ENCODE measurements at places on chromosomes 5 and 9. TPM values are rescaled to one million over a fixed set of nuclear protein-coding genes. Genes with fewer than 3 reads are reported as not detected.

MOCS2 gene
- total RNA-seq = 44.4 TPM

PTPRD gene
- total RNA-seq = 3.3 TPM

RAI14 gene
- 82.7 TPM for total RNA-seq

INSL6 gene
- not detected for total RNA-seq

NTMT1 gene
- total RNA-seq = 33.1 TPM

HACD4 gene
- total RNA-seq = 12.3 TPM

SHISAL2B gene
- not detected for total RNA-seq

GRCh38 chr5:119088438-119088837, 17.6 kb downstream of the DMXL1 start:
- DNase-seq = no peak
- H3K27ac ChIP-seq = no peak overlapping the region
- no peaks in the 10 kb centered on the region for H3K36me3 ChIP-seq
- no peaks in the 10 kb centered on the region for H3K4me1 ChIP-seq
- H3K4me3 ChIP-seq = no peak overlapping the region
- no peaks in the 10 kb centered on the region for H3K27me3 ChIP-seq

DNA sequence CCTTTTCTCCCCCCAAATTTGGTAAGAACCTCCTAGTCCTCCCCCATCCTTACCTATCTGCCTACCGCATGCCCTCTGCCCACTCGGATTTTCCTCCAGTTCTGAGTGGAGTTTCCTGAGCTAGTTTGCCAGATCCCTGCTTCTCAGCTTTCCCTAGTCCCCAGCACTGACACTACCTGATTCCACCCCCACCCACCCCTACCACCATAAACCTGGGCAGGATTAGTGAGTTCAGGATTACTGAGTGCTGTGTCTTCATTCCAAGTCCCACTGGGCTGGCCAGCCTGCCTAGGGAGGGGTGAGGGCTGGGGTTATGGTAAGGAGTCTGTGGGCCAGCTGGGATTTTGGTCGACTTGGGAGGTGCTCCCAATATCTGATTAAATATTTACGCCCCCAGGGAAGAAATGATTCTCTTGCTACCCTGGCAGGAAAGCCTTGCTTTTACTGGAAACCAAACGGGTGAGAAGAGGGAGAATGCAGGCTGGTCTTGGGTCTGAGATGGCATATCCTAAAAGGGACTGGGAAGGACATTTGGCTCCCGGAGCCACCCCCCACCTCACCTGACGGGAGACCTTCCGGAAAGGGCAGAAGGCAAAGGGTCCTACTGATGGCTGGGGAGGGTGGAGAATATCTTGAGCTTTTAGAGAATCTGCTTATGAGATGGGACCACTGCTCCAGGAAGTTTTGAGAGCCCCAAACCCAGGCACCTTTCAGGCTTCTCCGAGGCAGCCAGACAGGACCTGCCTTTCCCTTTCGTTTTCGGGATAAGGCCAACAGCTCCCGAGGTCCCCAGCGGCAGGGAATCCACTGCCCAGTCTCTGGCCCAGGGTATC, 3.7 kb downstream of the PITX1 start:
- H3K36me3 ChIP-seq = no peaks in the 10 kb centered on the region
- H3K4me1 ChIP-seq = no peaks in the 10 kb centered on the region
- peaks cover 47% of the 10 kb centered on the region for H3K27me3 ChIP-seq
- H3K27ac ChIP-seq = no peak overlapping the region
- DNase-seq = no peak

DNA sequence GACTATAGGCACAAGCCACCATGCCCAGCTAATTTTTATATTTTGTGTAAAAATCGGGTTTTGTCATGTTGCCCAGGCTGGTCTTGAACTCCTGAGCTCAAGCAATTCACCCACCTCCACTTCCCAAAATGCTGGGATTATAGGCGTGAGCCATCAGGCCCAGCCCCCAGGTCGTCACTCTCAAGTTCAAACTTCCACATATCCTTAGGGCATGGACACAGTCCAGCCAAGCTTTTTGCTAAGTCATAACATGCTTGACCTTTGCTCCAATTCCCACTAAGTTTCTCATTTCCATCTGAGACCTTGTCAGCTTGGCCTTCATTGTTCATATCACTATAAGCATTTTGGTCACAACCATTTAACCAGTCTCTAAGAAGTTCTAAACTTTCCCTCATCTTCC, 43.9 kb upstream of the ARAP3 start:
- H3K4me3 ChIP-seq = no peak overlapping the region
- H3K27me3 ChIP-seq = peaks cover 12% of the 10 kb centered on the region
- DNase-seq = peak; percentile 5
- H3K36me3 ChIP-seq = no peaks in the 10 kb centered on the region
- no peaks in the 10 kb centered on the region for H3K4me1 ChIP-seq

GRCh38 chr9:136153381-136154065, 34.8 kb upstream of the TMEM250 start:
- H3K27me3 ChIP-seq = peaks cover 10% of the 10 kb centered on the region
- H3K36me3 ChIP-seq = no peaks in the 10 kb centered on the region
- no peak for DNase-seq
- H3K27ac ChIP-seq = no peak overlapping the region

DNA sequence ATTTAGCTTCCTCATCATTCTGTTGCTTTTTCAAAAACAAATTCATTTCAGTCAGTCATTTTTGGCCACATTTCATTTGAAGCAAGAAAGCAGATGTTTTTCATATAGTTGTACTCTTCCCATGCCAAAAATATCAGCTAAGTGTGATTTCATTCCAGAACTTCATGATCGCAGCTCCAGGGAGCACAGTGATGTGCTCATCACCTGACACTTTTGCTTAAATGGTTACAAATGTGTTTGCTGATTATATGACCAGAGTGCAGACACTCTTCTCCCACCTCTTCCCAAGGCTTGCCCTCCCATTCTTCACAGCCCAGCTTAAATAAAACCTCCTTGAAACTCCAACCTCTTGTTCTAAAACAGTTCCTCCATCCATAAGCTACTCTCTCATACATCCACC, 32.6 kb downstream of the GABRB2 start:
- no peak overlapping the region for H3K27ac ChIP-seq
- no peak overlapping the region for H3K4me3 ChIP-seq
- no peaks in the 10 kb centered on the region for H3K4me1 ChIP-seq
- DNase-seq = no peak
- no peaks in the 10 kb centered on the region for H3K36me3 ChIP-seq

GRCh38 chr9:83029531-83030137, 33.3 kb downstream of the RASEF start:
- peaks cover 7% of the 10 kb centered on the region for H3K4me1 ChIP-seq
- H3K36me3 ChIP-seq = no peaks in the 10 kb centered on the region
- H3K4me3 ChIP-seq = no peak overlapping the region
- H3K27me3 ChIP-seq = no peaks in the 10 kb centered on the region
- H3K27ac ChIP-seq = no peak overlapping the region

GRCh38 chr5:176956756-176957155, 49.8 kb downstream of the UIMC1 start:
- peak; percentile 56 for DNase-seq
- no peaks in the 10 kb centered on the region for H3K36me3 ChIP-seq

GRCh38 chr5:160685219-160685618, 166.8 kb downstream of the ATP10B start:
- no peak overlapping the region for H3K4me3 ChIP-seq
- no peaks in the 10 kb centered on the region for H3K27me3 ChIP-seq
- no peaks in the 10 kb centered on the region for H3K4me1 ChIP-seq
- no peak overlapping the region for H3K27ac ChIP-seq
- no peaks in the 10 kb centered on the region for H3K36me3 ChIP-seq

DNA sequence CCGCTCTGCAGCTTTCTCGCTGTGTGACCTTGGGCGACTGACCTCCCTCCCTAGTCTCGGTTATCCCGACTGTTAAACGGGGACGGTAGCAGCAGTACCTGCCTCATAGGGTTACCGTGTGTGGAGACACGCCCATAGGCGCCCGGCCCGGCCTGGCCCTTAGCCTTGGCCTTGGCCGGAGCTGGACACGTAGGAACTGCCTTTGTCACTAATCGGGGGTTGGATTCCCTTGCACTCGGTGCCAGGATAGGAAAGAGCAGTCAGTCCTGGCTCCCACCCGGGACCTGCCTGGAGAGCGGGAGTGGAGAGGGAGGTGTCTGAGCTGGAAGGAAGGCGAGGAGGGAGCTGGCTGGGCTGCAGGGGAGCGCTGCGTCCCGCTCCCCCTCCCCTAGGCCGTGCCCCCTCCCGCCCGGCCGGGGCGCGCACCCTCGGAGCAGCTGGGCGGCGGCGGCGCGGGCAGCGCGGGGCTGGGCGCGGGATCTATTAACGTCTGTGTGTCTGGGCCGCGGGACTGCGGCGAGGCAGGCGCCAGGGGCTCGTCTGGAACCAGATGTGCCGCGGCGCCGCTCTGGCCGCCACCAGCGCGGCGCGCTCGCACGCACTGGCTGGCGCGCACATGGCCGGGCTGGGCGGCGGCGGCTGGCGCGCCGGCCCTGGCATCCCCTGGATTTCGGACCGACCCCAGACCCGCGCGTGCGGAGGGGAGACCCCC, 31.7 kb downstream of the PRRX2 start:
- peak overlapping the region; percentile 88 for H3K27ac ChIP-seq
- peak; percentile 36 for DNase-seq
- H3K4me3 ChIP-seq = peak overlapping the region; percentile 49
- no peaks in the 10 kb centered on the region for H3K27me3 ChIP-seq
- peaks cover 6% of the 10 kb centered on the region for H3K4me1 ChIP-seq

DNA sequence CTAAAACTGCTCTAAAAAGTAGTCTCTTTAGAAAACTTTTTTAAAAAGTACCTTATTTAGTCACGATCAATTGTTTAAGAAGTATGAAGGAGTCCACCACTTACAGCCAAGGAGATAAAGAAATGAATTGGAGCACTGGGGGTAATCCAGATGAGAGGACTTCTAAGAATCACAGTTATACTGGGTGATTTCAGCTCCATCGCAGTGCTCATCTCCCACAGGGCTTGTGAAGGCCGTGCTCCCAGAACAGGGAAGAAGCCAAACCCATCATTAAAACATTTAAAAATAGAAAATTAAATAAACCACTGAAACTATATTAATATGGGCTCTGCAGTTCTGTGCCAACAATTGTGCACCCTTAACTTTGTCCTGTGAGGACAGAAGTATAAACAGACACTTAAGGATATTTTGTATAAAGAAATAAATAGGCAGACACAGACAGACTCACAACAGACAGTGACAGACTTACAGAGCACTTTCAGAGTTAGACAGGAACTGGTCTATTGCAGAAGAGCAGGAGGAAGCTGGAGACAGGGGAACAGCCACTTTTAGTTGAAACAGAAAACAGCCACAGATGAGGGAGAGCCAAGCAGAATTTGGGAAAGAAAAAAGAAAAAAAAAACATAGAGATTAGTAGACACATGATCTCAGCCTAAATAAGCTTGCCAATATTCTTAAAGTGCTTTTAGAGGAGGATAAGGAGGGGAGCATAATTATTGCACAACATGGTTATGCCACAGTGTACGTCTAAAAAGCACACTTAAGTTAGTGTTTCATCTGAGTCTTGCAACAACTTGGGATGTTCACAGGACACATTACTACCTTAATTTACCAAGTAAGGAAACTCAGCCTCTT, 81.8 kb downstream of the FBXO38 start:
- H3K27me3 ChIP-seq = no peaks in the 10 kb centered on the region
- no peaks in the 10 kb centered on the region for H3K4me1 ChIP-seq

GRCh38 chr9:76290555-76290954, 103.7 kb downstream of the RFK start:
- no peaks in the 10 kb centered on the region for H3K36me3 ChIP-seq
- H3K27ac ChIP-seq = no peak overlapping the region
- H3K27me3 ChIP-seq = no peaks in the 10 kb centered on the region
- no peak for DNase-seq

- no peaks in the 10 kb centered on the region for H3K36me3 ChIP-seq
- H3K27me3 ChIP-seq = no peaks in the 10 kb centered on the region
- no peak overlapping the region for H3K4me3 ChIP-seq
- no peaks in the 10 kb centered on the region for H3K4me1 ChIP-seq
- DNase-seq = no peak
Measured at GRCh38 chr5:1168796-1169195, 32.6 kb upstream of the SLC6A19 start.

DNA sequence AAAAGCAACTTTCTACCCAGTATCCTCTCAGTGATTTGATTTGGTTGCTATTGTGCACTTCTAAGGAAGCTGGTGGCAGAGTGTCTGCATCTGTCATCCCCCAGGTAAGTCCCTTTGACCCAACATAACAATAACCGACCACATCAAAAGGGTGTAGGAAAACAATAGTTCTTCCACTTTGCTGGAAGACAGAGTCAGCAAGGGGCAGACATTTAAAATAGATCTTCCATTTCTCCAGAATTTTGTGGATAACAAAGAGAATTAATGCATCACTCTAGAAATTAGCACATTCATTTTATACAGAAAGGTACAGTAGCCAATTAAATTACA, 177.5 kb downstream of the EBF1 start:
- H3K27ac ChIP-seq = no peak overlapping the region
- no peaks in the 10 kb centered on the region for H3K27me3 ChIP-seq
- H3K4me3 ChIP-seq = no peak overlapping the region
- no peak for DNase-seq
- no peaks in the 10 kb centered on the region for H3K4me1 ChIP-seq

DNA sequence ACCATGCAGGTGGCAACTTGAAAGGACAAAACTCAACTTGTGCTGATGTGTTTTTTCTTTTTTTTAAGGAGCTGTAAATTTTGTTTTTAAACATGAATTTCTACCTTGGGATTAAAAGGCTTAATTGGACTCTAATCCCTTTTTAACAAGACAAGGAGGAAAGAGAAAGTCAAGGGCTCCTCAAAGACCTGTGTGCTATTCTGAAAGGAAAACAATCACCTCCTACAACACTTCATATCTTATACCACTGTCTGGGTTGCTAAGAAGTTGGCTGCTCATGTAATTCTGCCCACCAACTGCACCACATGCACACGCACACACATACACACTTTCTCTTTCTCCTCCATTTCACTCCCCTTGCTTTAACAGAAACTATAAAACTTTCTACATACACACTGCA, 78.6 kb downstream of the SH3RF2 start:
- no peaks in the 10 kb centered on the region for H3K36me3 ChIP-seq
- H3K4me3 ChIP-seq = no peak overlapping the region
- DNase-seq = no peak
- no peaks in the 10 kb centered on the region for H3K4me1 ChIP-seq
- H3K27me3 ChIP-seq = no peaks in the 10 kb centered on the region

DNA sequence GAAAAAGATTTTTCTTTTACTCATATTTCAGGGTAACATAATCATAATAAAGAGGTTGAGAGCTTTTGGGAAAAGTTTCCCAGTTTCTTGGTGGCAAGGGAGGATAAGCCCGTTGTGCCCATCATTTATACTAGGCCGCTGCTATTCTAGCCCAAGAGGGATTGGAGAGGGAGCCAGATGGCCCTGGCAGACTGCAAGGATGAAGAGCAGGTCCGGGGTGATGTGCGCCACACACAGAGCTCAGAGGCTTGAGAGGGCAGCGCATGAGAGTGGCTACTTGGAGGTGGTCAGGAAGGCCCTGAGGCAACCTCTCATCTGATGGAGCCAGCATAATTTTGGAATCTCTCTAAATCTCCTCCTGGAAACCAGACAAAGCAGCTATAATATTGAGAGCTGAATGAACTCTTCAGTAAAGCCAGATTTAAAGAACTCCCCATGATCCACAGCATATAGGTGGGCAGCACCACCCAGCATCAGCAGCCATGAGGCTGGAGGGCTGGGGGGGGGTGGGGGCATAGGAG, 110.1 kb downstream of the MED27 start:
- H3K27ac ChIP-seq = no peak overlapping the region
- no peaks in the 10 kb centered on the region for H3K36me3 ChIP-seq
- no peak overlapping the region for H3K4me3 ChIP-seq
- no peaks in the 10 kb centered on the region for H3K4me1 ChIP-seq
- DNase-seq = no peak
